ENCODE measurements at places on chromosomes 11 and 22.
A peak's percentile ranks its signal among the peaks of the same experiment; 100 is the strongest.

- DNase-seq: no peak
These were observed 5.0 kb downstream of the DGKZ start for GRCh38 chr11:46352063-46352841.

DNA sequence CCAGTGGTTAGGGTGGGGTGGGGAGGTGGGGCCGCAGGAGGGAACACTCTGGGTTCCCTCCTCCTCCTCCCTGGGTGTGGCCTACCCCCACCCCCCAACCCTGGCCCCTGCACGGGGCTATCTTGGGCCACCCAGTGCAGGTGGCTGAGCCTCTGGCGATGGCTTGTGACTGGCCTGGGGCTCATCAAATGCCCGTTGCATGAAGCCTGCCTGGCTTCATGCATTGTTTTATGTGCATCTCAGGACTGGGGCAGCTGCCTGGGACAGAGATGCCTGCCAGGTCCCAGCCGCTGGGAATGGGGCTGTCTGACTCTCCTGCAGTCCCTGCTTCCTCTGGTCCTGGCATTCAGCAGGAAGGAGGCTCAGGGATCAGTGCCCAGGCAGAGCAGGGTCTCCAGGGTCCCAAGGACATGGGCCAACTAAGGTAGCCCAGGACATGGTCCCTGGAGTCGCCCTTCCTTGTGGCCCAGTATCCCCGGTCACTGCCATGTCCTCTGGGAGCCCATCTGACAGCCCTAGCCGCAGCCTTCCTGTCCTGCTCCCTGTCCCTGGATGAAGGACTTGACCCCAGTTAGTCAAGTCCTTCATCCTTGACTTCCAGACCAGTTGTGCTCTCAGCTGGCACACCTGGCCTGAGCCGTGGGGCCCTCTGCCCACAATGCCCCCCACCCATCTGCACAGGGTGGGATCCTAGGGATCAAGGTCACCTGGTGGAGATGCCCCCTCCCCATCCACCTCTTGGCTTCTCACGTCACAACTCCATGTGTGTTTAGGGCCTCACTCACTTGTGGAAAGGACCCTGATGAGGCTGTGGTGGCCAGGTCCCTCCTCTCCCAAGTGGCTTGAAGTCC, 112.1 kb upstream of the FGF3 start:
- DNase-seq: no peak

GRCh38 chr11:3905080-3905953, 49.9 kb downstream of the STIM1 start:
- no peak for DNase-seq

DNA sequence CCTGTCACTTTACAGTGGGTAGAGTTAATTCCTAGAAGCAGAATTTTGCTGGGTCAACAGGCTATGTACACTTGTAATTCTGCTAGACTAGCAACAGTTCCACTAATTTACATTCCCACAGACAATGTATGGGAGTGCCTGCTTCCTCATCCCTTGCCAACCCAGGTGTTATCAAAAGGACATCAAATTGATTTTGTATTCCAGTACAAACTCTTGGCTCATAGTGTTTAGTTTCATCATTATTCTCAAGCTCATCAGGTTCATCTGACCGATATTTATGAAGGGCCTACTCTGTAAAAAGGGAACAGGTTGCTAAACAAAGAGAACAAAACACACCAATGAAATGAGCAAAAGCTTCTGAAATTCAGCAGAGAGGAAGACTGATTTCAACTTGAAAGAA, 30.7 kb downstream of the PITPNB start:
- DNase-seq: no peak

DNA sequence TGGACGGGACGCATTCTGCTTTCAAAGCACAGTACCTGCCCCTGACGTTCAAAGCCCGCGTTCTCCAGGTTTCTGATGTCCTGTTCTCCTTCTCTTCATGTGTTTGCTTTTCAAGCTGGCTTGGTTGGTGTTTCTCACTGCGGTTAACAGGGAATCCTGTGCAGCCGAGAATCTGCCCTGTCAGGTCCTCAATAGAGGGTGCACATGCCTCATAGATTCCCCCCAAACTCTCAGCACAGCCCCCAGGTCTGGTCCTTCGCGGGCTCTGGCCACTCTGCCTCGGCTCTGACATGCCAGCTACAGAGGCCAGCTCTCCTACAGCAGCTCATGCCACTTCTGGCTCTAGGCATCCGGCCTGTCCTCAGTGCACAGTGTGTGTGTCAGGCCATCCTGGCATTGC, 1343.8 kb downstream of the TBC1D22A start:
- peak; percentile 34 for DNase-seq

GRCh38 chr11:76382209-76382608, 1.1 kb downstream of the GVQW3 start:
- no peak for DNase-seq

DNA sequence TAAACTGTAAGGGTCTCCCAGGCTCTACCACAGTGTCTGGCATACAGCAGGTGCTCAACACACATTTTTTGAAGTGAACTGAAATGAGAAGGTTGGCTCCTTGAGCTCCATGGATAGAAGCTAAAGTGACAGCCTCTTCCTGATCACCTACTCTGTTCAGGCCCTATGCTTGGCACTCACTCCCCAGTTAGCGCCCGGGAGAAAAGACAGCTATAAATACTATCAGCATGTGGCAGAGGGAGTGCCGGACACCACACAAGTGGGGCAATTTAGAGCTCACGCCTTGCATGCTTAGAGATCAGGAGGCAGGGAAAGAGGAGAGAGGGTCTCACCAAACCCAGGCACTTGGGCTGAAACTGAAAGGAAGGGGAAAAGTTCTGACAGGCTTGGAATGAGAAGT, 195.5 kb downstream of the BUD13 start:
- DNase-seq: no peak

All from type B pancreatic cell (in vitro differentiated cells).